IMR-90 (cell line): ENCODE measurements at places on chromosomes 11 and 22. TPM values are rescaled to one million over a fixed set of nuclear protein-coding genes. Genes with fewer than 3 reads are reported as not detected.

Gene CCDC85B
- 17.6 and 21.9 TPM in 2 replicates for total RNA-seq

Gene JAM3
- 71.5 and 102 TPM in 2 replicates for total RNA-seq

Gene ADM2
- total RNA-seq = 0.18 and 0.28 TPM in 2 replicates

Gene SERHL2
- 3.9 and 5.0 TPM in 2 replicates for total RNA-seq

Gene ALX4
- not detected in 2 replicates for total RNA-seq

Gene GLB1L3
- not detected in 2 replicates for total RNA-seq

Gene SLC29A2
- under 0.01 TPM in 2 replicates for total RNA-seq

Gene NCF4
- not detected in 2 replicates for total RNA-seq

Gene KRTAP5-9
- not detected in 2 replicates for total RNA-seq

Gene UBXN1
- 50.0 and 83.0 TPM in 2 replicates for total RNA-seq

Gene CHEK1
- 22.6 and 30.3 TPM in 2 replicates for total RNA-seq
